ENCODE measurements at places on chromosomes 5 and 9. TPM values are rescaled to one million over a fixed set of nuclear protein-coding genes. Genes with fewer than 3 reads are reported as not detected.

Gene KLHL3
- 0.53 TPM for total RNA-seq

Gene SLC4A9
- total RNA-seq: not detected

GRCh38 chr5:136212252-136212721, 19.3 kb upstream of the SMIM32 start:
- peak; percentile 42 for DNase-seq

DNA sequence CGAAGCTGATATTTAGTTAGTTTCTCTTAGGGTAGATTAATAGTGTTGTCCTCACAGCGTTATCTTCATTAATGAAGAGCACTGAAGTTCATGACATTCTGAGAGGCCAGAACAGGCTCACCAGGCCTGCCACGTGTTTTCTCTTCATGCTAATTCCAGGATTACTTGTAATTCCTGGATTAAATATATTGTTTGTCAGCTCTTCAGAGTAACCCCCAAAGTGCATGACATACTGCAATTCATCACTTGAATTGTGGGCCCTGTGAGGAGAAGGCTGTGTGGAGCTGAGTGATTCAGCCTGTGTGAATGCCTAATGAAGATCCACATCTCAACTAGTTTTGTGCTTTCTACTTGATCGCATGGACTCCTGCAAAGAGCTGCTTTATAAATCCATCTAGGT, 401.0 kb upstream of the ADAMTSL1 start:
- DNase-seq: no peak

DNA sequence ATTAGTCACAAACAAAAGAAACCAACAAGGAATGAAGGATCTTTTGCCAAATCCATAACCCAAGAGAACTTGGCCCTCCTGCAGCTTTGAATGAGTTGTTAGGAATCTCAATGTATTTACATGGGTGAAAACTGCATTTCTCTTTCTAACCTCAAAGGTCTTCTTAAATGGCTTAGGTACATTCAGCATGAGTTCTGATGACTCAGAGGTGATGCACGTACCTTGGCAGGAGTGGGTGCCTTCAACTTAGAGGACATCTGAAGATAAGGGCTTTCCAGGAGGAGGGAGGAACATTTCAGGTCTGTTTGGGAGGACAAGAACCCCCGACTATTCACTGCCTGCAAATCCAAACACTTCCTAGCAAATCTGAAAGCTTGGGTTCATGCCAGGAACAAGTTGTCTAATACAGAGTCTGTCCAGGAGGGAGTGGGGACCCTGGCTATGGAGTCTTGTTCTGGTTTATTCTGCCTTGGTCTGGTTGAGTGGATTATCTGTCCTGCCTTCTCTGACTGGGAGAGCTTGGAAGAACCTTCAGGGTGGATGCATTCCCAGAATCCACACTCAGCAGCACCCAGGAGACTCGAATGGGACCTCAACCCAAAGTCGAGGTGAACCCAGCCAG, 65.7 kb downstream of the IRX2 start:
- DNase-seq: peak; percentile 92
